ENCODE measurements at places on chromosomes 5 and 9.

- no peak for DNase-seq
Measured at GRCh38 chr9:132991351-132992300, 13.1 kb downstream of the GFI1B start.

DNA sequence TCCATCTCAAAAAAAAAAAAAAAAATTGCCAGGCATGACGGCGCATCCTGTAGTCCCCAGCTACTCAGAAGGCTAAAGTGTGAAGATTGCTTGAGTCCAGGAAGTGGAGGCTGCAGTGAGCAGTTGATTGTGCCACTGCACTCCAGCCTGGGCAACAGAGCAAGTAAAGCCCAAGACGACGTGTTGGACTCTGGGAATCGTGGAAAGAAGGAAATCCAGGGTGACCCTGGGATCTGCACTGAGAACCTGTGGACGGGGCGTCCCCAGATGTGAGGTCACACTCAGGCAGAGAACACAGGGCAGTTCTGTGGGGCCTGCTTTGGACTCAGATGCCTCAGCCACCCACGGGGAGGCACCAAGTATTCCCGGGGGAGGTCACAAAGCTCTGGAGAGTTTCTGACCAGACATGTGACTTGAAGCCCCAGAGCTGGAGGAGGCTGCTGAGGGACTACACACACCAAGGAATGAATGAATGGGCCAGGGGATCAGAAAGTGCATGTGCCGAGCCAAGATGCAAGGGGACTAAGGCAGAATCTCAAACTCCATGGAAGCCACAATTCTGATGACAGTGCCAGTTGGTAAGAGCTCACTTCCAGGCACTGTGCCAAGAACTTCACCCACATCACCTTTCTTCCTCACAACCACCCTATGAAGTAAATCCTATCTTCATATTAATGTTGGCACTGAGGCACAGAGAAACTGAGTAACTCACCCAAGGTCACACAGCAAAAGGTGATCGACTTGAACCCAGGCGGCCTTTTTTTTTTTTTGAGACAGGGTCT is 12.9 kb downstream of the DYNC2I2 start:
- DNase-seq, result no peak

DNA sequence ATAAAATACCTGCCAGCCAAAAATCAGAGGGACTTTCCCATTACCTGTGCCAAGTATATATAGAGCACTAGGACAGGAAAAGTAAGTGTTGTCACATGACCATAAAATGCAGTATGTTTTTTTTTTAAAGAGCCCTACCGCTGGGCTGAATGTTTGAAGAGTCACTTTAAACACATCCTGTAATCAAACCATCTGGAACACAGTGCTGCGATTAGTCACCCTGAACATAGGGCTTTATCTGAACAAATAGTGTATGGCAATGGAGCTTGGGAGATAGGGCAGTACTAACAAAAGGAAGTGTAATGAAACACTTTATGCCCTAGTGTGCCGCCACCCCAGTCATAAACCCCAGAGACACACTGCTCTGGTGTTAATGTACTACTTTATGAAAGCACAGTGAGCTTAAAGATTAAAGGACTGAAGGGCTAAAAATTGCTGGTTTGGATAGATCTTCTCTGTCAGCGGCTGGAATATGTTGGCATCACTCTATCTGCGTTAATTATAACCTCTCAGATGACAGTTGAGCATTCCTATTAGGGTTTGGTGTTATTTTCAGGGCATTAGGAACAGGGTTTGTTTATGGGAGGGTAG is 90.4 kb downstream of the ZNF608 start:
- no peak for DNase-seq

DNA sequence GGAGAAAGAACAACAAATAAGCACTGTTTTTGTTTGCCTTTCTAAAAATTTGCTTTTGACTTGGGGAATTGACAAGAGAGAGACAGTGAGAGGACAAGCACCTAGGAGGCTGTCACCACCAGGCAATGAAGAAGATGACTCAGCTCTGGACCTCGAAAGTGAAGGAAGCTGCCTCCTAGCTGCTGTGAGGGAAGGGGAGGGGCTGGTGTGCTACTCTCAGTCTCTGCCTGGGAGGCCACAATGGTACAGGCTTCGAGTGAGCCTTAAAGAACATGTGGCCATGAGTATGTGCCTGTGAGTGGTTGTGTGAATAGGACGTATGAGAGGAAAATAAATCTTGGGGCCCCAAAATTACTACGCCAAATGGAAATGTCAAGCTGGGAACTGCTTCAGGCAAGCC is 7.1 kb upstream of the PLK2 start:
- no peak for DNase-seq

GRCh38 chr5:110376281-110376951 is 350.1 kb downstream of the TMEM232 start:
- DNase-seq, result no peak

- no peak for DNase-seq
Measured at GRCh38 chr9:131697908-131698617, 41.8 kb downstream of the RAPGEF1 start.

- no peak for DNase-seq
Measured at GRCh38 chr9:127531676-127532075, 80.4 kb downstream of the LRSAM1 start.

DNA sequence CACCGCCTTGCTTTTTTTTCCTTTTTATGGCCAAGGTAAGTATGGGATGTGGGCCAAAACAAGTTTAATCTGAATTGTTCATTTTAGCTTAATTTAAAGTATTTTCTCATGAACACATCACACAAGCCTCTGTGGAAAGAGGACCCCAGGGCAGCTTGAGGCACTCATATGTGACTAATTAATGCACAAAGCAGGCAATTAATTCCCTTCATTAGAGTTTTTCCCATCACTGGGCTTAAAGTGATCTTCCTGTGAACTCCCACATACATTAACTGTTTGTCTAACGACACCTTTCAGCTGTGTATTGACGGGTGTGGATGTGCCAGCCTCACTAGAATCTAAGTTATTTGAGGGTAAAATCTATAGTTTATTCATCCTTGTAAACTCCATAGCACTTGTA is 103.3 kb downstream of the MRPS27 start:
- no peak for DNase-seq

DNA sequence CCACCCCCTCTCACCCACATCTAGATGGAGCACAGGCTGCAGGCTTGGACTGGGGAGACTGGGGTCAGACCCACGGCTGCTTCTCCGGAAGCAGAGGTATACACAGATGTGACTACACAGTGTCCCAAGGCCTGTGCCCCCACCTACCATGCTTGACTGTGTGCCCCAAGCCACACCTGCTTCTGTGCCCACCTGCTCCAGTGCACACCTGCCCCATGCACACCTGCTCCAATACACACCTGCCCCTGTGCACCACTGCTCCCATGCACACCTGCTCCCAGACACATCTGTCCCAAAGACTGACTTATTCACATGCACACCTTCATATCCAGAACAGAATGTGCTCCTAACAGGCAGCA is 5.5 kb upstream of the COL5A1 start:
- DNase-seq, result no peak

DNA sequence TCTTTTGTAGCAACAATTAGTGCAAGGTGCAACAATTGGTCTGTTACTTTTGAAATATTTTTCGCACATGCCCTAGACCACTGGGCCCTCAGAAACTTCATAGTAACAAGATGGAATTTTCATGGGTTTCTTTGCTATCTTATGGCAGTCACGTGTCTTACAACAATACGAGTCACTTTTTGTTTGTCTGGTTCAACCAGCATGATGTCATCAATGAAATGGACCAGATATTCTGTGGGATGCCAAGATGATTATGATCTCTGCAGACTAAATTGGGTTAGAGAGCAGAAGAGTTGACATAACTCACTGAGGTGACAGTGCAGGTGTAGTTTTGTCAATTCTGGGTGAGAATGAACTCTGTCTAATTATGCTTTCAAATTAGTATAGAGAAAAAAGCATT is 239.6 kb upstream of the RIOK2 start:
- no peak for DNase-seq

DNA sequence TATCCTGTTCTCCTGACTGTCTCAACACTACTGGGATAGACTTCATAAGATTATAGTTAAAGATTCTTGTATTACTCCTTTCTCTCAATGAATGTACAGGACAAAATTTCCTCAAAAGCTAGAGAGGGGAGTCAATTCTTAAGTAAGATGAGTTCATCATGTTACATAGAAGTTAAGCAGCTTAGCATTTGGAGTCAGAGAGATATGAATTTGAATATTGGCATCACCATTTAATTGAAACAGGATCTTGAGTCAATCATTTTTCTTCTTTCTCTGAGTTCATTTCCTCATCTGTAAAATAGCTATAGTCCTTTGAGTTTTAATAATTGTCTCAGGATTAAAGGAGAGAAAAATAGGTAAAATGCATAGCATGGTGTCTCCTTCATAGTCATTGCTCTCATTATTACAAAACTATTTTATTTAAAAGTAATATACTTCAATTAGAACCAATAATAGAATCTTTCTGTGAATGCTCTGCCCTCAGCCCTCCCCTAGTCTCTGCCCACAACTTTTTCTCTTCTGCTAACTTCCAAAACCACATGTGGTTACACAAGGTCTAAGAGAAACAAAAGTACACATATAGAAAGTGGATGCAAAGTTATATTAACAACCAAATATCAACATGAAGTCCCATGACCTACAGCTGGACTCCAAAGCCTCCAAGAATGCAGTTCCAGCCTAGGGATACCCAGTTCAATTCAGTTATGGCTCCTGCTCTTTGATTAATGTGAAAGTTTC is 265.6 kb downstream of the TLE1 start:
- no peak for DNase-seq

DNA sequence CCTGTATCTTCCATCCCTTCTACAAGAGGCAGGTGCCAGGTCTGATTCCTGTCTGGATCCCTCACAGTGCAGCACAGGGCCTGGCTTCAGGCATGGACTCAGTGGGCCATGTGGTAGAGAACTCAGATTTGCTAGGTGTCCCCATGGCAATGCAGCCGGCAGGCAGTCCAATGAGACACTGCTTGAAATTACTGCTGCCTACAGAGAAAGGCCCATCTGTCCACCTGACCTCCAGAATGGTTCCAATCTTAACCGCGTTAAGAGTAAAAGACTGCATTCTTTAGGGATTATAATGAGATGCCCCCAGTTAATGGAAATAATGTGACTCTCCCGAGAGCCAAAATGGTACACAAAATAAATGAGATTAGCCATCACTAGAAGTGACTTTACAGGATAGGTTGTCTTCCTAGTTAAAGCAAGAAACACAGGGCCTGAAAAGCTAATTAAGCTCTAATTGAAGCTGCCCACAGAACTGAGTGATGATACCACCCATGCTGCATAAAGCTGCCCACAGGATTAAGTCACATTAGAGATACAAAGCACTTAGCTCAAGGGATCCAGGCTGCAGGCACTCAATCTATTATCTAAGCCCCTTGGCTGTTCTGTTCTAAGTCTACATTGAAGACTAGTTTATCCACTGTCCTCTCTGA is 11.4 kb downstream of the FAM193B start:
- DNase-seq, result no peak

DNA sequence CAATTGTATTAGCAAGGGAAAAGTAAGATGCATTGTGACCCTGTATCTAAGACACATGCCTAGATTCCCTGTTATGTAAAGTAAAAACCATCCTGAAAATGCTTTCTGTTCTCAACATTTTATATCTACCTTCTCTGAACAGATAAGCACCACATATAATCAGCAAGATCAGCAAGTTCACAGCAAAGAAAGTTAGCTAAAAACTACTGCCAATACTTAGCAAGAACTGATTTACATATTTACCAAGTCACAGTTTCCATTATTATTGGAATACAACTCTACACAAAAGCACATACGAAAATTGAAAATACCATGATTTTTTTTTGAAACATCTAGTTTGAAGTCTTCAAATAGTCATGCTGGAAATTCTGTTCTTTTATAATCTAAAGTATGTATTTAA is 1118.1 kb downstream of the TAF11L14 start:
- no peak for DNase-seq

GRCh38 chr9:37995961-37996818 is 72.8 kb downstream of the SHB start:
- DNase-seq, result no peak

DNA sequence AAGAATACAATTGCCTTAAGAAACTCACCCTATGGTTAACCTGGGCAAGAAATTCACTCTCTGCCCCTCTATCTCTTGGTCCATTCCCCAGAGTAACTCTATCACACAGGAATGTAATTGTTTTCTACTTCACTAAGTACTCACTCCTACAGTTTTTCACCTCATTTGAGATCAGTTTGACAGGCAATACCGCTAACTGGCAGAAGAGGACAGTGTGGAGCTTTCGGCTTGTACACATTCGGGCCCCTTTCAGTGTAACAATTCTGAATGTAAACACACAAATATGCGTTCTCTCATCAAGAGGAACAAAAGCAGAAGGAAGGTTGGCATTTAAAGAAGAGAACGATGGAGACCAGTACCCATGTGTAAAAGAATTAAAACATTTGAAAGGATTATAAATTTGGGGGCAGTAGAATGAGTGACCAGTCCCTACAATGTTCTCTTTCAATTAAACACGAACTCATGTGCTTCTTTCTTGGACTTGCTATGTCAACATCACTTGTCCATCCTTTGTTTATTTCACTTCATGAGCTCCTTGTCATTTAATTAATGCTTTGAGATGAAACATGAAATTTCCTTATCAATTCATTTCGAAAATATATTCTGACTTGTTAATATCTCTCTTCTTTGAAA is 188.5 kb upstream of the GRAMD2B start:
- no peak for DNase-seq

GRCh38 chr9:125355601-125356000 is 94.0 kb downstream of the GAPVD1 start:
- DNase-seq, result no peak

- no peak for DNase-seq
Measured at GRCh38 chr9:13529321-13530104, 250.0 kb upstream of the MPDZ start.

GRCh38 chr9:37953775-37954437 is 50.0 kb upstream of the SLC25A51 start:
- no peak for DNase-seq

GRCh38 chr9:114655689-114656088 is 1.9 kb downstream of the TEX53 start:
- no peak for DNase-seq

DNA sequence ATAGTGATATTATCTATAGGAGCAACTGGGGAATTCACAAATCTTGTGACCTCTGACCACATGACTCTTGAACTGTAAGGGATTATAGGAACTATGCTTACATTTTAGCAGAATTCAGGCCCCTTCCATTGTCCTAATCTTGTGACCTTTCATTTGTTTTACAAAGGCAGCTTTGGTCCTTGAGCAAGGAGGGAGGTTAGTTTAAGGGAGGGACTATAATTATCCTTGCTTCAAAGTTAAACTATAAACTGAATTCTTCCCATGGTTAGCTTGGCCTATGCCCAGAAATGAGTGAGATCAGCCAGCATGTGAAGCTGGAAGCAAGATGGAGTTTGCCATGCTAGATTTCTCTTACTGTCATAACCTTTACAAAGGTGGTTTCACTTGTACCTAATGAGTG is 51.2 kb downstream of the TARS1 start:
- no peak for DNase-seq

DNA sequence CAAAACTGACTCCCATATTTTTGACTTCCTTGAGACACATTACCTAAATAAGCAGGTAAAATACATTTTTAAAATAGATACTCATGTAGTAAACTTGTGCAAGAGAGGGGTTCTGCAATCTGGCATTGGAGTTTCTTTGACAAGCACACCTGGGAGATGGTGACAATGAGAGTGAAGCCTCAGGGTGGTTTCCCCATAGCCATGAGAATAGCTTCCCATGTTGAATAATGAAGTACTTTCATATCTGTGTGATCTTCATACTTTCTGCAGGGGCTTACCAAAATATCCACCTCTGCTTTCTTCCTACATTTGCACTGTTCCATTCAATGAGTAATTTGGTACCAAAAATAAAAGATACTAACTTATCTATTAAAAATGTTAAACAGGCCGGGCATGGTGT is 44.7 kb upstream of the VCAN start:
- DNase-seq, result no peak
